ENCODE measurements at places on chromosomes 11 and 22.

GRCh38 chr11:75858613-75859012 is 43.6 kb downstream of the UVRAG start:
- no peak for DNase-seq

DNA sequence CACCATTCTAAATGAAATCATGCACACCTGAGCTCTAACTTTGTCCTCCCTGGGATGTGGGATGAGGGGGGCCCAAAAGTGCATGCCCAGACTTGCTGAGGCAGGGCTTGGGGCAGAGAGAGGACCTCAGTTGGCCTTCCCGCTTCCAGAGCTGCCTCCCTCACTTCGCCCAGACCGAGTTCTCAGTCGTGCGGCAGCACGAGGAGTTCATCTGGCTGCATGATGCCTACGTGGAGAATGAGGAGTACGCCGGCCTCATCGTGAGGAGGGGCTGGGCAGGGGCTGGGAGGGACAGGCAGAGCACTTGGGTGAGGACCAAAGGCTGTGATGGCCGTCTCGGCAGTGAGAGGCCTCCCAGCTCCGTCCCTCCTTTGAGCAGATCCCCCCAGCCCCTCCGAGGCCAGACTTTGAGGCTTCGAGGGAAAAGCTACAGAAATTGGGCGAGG is 8.2 kb downstream of the CFL1 start:
- DNase-seq, result no peak

DNA sequence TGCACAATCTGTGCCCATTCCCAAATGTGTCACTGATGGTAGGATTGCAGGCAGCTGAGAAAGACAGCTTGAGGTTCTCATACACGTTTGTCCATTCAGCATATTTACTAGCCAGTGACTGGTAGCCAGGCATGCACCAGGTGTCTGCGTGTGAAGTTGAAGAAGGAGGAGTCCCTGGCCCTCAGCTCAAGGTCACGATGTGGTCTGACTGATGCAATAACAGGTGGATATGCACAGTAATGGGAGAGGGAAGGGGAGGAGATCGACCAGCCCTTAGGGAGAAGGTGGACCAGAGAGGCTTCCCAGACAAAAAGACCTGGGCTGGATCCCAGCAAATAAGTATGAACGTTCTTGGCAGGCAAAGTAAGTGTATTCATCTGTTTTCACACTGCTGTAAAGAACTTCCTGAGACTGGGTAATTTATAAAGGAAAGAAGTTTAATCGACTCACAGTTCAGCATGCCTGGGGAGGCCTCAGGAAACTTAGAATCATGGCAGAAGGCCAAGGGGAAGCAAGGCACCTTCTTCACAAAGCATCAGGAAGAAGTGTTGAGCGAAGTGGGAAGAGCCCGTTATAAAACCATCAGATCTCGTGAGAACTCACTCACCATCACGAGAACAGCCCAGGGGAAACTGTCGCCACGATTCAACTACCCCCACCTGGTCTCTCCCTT is 96.0 kb downstream of the MN1 start:
- no peak for DNase-seq

DNA sequence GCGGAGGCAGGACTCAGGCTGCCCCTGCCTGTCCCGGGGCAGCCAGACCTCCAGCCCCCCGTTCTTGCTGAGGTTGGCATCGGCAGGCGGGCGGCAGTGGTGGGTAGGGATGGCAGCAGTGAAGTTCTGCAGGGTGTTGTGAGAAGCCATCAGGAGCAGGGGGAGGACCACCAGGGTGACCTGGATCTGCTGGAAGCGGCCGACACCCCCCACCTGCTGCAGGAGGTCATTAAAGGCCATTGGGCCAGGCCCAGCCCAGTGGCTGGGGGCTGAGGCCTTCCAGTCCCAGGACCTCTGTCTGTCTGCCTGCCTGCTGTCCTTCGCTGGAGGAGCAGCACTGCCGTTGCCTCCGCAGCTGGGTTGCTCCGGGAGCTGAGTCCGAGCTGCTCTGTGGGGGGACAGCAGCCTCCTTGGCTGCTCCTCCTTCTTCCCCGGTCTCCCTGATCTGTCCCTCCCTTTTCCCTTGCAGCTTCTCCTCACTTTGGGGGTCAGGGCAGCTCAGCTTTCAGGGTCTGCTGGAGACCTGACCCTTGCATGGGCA is at the start of gene SLC22A6:
TSS of gene SLC22A6 (minus strand) at position 517 of the 541 bp plus-strand sequence. CDS start at position 240, 277 bp downstream.
- no peak for DNase-seq

DNA sequence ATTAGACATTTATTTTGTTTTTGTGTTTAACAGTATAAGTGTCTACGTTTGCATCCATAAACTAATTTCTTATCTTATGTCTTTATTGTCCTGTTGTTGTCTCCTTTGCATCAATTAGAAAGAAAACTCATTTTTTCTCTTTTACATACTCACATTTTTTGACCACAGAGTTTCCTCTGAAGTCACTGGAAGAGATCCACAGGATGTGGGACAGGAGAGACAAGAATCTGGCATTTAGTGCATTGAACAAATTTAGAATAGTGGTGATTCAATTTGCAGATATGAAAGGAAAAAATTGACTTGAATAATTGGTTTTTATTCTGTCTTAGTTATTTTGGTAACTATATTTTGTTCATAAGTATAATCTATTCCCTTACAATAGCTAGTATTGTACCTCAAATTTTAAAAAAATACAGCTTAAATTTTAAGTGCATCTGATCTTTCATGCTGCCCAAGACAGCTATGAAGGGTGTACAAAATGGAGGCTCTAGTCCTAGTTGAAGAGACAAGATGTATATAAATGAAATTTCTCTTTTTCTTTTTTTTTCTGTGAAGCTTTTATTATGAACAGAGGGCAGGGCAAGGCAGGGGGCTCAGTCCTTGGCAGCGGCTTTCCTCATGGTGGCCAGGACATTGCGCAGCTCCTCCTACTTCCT is 24.4 kb downstream of the HORMAD2 start:
- no peak for DNase-seq

DNA sequence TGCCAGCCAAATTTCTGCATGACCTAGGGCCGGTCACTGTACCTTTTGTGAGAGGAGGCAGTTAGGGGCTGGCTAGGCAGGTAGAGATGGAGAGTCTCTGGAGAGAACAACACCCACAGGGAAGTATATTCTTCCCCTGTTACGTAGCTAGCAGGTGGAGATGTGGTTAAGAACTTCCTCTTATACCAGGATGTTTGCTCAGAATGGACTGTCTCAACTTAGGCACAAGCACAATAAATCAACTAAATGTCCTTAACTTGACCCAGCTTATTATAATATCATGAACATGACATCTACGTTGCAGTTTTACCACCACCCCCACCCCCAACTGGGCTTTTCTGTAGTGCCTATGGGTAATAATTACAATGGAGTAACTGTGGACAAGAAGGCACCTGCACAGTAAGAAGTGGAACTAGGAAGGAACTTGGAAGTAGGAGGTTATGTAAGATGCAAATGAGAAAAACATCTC is 60.7 kb upstream of the MPEG1 start:
- DNase-seq, result no peak

DNA sequence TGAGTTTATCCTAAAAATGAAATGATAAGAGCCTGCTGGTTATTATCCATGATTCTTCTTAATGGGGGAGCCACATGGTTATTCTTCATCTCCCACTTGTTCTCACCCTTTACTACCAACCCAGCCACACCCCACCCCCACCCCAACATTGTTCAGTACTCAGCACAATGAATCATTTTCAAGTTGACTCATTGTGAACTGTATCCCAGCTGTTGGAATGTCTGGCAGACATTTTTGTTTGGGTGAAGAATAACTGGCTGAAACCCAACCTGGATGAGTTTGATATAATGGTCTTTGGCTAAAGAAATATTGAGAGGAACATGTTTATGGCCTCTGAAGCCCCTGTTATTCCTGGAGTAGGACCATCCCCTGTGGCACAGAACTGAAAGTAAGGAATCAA is 136.2 kb downstream of the ELP4 start:
- no peak for DNase-seq

GRCh38 chr22:47048123-47049077 is 285.9 kb downstream of the TBC1D22A start:
- DNase-seq, result no peak

GRCh38 chr11:125075900-125076317 is 12.8 kb downstream of the SLC37A2 start:
- DNase-seq, result no peak

GRCh38 chr11:120529214-120529613 is 17.7 kb downstream of the GRIK4 start:
- no peak for DNase-seq

- DNase-seq, result no peak
Measured at GRCh38 chr11:105740164-105740903, 130.5 kb downstream of the GRIA4 start.

- no peak for DNase-seq
Measured at GRCh38 chr11:10236840-10237239, 57.2 kb downstream of the SBF2 start.

All from CMK (cell line).